ENCODE measurements at places on chromosomes 6 and 20.

DNA sequence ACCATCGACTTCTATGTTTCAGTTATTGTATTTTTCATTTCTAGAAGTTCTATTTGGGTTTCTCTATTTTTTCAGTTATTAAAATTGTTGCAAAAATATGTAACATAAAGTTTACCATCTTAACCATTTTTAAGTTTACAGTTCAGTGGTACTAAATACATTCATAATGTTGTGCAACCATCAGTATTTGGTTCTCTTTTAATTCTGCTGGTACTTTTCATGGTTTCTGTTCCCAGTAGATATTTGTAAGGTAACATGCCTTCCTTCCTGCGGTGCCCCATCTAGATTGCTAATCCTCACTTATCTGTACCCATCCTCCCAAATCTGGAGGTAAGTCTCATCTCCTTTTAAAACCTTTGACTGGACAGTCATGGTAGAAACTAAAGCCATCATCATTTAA is 47.9 kb downstream of the TGM2 start:
- DNase-seq: no peak

DNA sequence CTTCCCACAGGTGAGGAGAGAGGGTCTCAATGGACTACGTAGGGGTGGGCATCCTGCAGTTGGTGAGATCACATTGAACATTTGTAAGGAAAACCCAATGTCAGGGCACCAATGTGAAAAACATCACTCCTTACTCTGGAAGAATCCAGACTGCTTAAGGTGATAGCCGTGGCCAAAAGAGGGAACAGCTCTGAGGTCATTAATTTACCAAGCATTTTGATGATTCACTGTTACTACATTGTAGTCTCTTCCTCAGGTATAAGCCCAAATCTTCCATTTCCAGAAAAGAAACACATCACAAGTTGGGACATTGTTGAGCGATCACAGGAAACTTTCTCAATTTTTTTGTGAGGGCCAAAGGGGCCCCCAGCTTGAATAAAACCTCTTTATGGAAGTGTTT is 61.1 kb upstream of the SPTLC3 start:
- DNase-seq: no peak

- no peak for DNase-seq
Measured at GRCh38 chr20:62308102-62308822, 5.5 kb downstream of the ADRM1 start.

- no peak for DNase-seq
Measured at GRCh38 chr6:44701637-44702101, 314.2 kb downstream of the CDC5L start.

DNA sequence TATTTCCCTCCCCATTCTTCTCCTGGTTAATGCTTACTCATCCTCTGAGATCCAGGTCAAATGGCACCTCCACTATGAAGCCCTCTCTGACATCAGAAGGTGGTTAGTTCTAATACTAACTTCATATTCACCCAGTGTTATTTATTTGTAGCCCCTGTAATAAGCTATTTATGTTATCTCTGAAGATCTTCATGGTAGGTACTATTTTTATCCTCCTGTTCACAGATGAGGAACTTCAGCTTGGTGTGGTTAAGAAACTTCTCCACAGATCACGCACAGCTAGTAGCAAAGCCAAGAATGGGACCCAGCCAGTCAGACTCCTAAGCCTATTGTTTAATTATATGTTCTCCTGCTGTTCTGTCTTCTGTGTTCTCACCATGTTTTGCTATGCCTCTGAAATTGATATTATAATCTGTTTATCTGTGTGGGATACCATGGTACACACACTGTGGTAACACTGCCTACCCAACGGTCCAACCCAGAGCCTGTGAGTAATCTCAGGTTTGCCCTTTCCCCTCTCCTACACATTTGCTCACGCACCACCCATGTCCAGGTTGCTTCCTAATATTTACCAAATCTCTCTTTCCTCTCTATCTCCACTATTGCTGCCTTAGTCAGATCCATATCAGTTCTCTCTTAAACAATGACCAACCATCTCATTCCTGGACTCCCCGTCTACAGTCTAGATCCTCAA is 98.4 kb downstream of the IPCEF1 start:
- no peak for DNase-seq

- DNase-seq: no peak
Measured at GRCh38 chr6:159102373-159103160, 57.8 kb upstream of the TAGAP start.

- no peak for DNase-seq
Measured at GRCh38 chr20:50758469-50758868, 27.1 kb downstream of the PARD6B start.

GRCh38 chr6:142350309-142350708 is 48.5 kb downstream of the ADGRG6 start:
- no peak for DNase-seq

DNA sequence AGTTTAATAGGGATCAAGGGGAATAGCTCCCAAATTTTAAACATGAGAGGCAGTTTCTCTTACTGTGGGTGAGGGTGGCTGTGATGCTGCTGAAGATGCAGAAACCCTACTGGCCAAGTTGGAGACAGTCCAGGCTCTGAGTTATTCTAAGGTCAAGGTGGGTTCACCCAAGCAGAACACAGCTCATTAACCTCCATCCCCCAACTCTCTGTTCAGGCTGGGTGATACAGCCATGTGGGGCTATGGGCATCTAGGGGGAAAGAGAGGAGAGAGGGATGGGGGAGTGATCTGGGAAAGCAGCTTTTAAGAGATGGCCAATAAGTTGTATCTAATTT is 18.9 kb upstream of the TRAM2 start:
- DNase-seq: no peak

- DNase-seq: no peak
Measured at GRCh38 chr6:5442319-5442718, 181.0 kb downstream of the FARS2 start.

DNA sequence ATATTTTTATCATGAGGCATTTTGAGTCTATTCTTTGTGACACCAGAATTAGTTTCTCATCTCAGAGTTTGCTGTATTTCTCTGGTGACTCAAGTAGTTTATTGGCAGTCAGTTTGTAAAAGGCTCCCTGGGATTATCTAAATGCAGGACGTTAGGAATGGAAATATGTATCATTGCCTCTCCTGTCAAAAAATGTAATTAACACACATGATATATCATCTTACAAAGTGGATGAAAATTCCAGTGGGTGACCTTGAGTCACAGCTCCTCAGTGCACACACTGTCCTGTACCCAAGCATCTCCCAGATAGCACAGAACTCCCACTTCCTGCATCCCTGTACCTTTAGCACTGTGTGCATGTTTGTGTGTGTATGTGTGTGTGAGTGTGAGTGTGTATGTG is 258.6 kb downstream of the LAMA2 start:
- DNase-seq: no peak

DNA sequence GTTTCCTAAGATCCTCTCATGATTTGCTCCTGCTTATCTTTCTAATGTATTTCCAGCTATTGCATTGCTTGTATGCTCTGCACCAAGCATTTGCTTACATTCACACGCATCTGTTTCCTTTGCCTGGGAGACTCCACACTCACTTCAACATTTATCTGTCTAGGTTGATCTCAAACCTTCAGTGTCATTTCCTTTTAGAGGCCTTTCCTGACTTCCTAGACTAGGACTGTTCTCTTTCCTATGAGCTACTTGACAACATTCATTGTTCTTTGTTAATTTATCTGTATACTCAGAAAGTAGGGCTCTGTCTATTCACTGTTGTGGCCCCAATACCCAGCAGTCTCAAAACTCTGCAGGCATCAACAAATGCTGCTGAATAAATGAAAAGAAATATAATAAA is 84.4 kb downstream of the WASF1 start:
- DNase-seq: no peak

DNA sequence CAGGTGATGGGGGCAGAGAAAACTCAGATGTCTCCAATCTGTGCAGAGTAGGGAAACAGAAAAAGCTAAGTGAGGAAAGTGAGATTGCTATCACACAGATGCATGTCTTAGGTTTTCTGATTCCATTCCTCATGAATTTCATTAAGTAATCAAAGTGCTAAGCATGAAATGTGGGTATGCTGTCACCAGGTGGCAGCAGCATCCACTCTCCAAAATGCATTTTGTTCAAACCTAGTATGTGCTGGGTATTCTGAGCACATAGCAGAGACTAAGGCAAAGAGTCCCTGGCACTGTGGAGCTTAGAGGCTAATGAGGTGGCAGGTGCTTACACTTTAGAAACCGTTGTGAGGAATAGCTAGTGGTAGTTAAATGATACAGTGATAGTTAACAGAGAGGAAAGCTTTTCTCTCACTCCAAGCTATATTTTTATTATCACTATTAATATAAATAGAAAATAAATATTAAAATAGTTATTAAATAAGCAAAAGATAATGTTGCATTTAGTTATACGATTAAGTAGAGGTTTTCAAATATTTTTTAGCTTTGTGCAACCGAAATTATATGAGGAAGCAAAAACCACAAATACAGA is 179.5 kb downstream of the CDH26 start:
- DNase-seq: peak; percentile 44

DNA sequence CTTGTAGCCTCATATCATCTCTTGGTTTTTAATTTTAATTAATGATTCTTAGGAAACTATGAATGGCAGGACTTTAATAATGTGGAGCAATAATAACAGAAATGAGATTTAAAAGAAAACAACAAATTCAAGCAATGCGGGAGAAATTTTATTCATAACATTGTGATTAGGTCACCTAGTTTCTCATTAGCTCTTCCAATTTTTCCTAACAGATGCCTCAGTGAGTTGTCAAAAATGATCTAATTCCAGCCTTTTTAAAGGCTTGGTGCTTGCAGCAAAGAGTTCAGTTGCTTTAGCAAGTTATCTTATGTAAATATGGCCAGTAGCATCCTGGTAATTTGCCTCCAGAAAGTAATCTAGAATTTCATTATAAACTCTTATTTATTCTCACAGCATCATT is 20.4 kb downstream of the PDE7B start:
- no peak for DNase-seq

DNA sequence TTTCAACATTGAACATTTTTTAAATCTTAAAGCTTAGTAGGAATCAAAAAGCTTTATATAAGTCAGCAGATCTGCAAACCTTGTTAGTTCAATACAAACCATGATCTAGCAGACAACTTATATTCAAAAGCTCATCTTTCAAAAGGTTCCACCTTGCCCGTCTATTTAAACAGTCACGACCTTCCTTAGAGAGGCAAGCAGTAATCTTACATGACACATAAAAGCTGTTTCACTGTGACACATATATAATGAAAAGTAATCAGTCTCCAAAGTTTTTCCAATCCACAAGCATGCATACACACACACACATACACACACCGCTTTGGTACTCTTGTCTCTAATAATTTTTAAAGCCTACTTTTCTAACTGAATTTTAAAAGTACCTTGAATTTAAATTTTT is 12.9 kb downstream of the SOD2 start:
- no peak for DNase-seq

DNA sequence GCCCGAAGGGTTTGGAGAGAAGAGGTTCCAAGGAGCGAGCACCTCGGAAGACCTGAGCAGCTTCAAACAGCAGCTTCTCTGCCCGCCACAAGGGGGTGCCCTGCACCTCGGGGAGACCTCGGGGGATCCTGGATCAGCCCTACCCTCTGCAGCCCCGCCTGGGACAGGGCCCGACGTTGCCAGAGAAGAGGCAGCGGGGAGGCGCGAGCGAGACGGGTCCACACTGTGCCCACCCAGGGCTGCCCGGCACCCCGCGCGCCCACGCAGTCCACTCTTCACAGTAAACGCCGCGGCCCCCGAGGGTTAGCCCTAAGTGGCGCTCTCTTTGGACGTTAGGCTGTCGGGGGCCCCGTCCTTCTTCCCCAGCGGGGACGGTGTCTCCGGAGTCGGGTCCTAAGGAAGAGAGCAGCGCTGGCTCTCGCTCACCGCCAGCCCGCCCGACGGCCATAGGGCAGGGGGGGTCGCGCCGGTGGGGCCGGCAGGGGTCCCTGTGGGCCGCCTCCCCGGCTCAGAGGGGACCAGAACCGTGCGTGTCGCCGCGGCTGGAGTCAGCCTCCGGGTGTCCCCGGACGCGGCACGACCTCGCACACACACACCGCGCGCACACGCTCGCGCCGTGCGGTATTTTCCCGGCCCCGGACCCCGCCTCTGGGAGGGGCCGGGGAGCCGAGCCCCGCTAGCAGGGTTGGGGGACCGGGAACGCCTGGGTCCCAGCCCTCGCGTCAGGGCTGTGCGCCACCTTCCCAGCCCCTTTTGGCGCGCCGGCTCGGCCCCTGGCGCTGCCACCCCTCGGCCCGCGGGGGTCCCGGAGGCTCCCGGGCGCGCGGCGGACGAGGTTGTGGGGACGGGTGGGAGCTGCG is 929 bp downstream of the CDH22 start:
- peak; percentile 16 for DNase-seq

DNA sequence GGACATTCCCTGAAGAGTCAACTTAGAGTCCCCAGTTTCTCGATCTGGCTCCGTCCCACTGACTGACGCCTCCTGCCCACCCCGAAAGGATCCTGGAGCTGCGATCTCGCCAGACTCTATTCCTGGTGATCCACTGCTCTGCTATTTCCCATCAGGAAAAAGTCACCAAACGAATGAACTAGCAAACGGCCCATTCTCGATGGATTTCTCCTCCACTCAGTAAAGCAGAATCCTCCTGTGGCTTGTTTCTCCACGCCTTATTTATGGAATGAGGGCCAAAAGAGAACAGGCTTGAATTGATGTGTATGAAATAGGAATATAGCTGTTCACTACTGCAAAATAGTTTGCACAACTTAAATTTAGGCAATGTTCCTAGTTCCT is 5.4 kb downstream of the NKX2-4 start:
- DNase-seq: no peak

DNA sequence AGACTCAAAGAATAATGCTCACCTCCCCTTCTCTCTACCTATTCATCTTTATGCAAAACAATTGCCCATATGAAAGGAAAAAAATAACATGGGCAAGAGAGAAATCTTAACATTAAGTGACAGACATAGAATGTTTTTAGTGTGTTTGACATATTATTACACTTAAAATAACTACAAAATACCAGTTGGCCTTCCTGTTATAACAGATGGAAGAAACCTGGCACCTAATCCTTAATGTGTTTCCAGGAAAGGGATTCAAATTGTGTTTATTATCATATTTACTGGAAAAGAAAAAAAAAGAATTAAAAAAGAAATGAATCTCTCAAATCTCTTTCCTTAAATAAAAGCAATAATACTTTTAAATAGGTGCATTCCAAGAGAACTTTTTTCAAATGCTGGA is 158.6 kb downstream of the LAMP5 start:
- no peak for DNase-seq

Measured in NCI-H510A treated with DMSO at 0.1 percent for 48 hours (cell line).